AG04449 (cell line): ENCODE measurements at places on chromosomes 5 and 9.

DNA sequence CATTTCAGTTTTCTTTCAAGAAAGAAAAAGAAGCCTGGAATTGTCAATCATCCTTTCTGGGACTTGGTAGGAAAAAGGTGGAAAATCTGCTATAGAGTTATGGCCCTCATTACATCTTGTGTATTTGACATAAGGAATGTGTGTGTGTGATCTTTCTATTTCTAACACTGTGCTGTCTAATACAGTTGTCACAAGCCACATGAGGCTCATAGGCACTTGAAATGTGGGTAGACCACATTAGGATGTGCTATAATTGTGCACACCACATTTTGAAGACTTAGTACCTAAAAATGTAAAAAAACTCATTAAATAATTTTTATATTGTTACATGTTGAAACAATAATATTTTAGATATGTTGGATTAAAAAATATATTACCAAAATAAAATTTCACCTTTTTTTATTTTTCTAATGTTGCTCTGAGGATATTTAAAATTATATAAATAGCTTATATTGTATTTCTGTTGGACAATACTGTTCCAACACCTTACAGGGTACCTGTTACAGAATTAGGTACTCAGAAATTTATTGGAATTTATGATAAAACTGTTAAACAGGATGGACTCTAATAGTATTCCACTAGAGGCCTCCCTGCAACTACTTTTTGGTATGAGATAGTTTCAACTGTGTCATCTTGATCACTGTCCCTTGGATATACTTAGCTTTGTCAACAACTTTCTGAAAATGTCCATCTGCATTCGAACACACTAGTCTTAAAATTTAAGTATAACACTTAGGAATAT, 18.4 kb downstream of the MSANTD3 start:
- no peak for DNase-seq

GRCh38 chr9:130196643-130197042, 24.4 kb downstream of the NCS1 start:
- no peak for DNase-seq

DNA sequence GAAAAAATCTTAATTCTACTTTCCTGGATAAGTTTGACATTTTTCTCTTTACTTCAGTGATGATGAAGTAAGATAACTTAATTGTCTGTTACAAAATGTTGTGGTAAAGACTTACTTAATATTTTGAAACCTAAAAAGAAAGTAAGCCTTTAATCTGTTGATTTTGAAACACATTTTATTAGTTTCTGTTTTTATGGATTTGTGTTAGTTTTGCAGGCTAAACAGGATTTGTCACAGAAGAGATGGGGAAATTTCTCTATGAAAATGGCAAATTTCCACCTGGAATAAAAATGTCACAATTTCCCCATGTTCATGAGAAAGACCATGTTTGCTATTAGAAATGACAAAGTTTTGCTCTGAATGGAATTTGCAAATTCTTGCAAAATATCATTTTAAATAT, 237.1 kb downstream of the RFX3 start:
- no peak for DNase-seq

DNA sequence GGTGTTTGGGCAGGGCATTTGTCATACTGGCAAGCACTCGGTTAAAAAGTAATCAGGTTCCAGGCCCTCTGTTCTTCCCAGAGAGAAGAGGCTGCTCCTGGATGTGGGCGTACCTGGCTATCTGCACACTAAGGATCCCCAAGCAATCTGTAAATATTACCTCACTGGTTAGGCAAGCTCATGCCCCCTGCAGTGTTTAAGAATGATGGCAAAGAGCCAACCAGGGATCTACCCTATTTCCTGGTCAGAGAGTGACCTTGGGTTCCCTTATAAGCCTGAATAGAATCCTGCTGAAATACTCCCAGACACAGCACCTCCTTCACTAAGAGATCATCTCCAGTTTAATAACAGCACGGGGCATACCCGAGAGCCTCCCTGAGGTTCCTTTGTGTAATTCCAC, 181.2 kb downstream of the PIK3R1 start:
- DNase-seq = no peak

DNA sequence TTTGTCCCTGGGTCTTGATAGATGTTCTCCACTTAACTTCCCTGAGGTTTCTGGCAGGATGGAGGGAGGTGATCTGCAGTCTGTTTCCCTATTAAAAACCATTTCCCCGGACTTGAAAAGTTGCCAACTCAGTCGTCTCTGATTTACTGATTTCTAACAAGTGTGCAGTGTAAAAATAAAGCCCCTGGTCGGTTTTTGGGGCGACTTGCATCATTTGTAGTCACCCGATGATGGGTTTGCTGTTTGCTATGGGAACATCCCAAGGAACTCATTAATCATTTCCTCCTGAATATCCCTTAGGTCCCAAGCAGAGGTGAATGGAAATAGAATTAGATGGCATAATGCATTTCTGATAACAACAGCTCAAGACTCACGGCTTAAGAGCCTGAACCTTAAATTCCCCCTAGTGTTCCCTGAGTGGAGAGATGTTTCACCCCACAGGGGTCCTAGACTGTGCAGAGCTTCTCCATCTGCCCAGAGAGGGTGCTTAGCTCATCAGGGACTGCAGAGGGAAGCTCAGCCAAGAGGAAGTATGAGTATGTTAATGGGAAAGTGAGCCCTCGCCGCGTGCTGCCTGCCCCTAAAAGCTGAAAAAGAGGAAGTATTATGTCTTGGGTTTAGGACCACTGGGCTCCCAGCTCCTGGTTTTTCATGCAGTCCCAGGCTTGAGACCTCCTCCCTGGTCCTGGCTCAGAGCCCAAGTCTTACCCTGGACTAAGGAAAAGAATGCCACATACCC, 115.1 kb upstream of the DAP start:
- no peak for DNase-seq

DNA sequence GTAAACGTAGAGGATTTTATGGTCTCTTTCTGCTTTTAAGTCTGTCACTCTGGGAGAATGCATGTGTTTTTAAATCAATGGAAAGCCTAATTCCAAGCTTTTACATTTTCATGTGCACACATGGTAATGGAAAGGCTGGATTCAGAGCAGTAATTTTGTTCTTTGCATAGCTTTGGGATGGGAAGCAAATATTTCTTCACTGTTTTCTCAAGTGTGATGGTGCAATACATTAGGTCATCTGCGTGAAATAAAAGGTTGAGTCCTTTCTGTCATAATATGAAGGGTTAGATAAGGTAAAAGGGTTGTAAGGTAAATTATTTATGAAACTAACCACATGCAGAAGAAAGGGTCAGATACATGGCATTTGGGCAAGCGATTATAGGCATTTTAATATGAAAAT, 88.2 kb upstream of the NR3C1 start:
- DNase-seq = no peak

GRCh38 chr5:176780176-176781053, 29.9 kb upstream of the UNC5A start:
- no peak for DNase-seq

DNA sequence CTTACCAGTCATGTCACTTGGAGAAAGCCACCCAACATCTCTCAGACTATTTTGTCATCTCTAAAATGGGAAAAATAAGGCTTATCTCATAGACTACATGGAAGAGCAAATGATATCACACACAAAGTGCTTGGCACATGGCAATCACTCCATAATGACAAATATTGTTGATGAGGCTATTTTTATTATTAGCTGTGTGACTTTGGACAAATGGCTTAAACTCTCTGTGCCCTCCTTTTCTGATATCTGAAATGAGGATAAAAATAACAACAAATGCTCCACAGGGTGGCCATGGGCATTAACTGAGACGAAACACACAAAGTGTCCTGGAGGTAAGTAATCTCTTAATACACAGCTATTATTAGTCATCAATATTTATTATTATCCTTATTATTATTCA, 125.5 kb upstream of the HAND1 start:
- no peak for DNase-seq

- DNase-seq = no peak
Observed at GRCh38 chr9:126698251-126698650, 84.5 kb downstream of the LMX1B start.

DNA sequence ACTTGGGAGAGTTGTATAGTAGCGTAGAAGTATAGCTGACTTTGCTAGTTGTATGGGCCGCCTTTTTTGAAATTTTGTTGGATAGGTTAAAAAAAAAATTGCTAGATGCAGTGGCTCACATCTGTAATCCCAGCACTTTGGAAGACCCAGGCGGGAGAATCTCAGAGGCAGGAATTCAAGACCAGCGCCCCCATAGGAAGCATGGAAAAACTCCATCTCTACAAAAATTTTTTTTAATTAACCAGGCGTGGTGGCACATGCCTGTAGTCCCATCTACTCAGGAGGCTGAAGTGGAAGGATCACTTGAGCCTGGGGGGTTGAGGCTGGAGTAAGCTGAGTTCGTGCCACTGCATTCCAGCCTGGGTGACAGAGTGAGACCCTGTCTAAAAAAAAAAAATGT, 59.2 kb downstream of the SMC5 start:
- DNase-seq = no peak

GRCh38 chr9:131682261-131682660, 57.6 kb downstream of the RAPGEF1 start:
- no peak for DNase-seq

- no peak for DNase-seq
Observed at GRCh38 chr9:26166537-26166936, 488.3 kb upstream of the TUSC1 start.

GRCh38 chr5:100424787-100425186, 110.4 kb upstream of the FAM174A start:
- no peak for DNase-seq

DNA sequence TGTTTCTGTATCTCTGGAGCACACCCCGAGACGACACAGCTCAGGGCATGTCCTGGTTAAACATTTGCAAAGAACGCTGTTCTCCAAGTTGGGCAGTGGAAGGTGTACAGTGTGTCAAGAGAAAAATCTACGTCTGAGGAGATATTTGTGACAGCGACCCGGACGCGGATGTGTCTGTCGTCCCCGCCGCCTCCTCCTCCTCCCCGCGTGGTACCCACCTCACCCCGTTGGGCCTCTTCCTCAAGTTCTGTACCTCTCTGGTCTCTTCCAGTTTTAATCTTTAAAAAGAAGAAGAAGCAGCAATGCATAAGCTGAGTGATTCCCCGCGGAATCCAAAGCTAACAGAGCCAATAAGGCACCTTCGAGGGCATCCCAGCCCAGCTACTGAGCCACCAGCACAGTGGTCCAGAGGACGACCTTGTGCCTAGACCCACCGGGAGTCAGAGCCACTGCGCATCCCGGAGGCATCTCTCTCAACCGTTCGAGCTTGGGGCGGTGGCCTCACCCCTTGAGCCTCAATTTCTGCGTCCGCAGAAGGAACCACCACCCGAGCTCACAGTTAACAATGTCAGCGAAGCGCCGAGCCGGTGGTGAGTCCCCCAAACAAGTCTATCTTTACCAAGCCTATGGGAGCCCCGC, 467 bp downstream of the C9orf78 start:
- DNase-seq = no peak

DNA sequence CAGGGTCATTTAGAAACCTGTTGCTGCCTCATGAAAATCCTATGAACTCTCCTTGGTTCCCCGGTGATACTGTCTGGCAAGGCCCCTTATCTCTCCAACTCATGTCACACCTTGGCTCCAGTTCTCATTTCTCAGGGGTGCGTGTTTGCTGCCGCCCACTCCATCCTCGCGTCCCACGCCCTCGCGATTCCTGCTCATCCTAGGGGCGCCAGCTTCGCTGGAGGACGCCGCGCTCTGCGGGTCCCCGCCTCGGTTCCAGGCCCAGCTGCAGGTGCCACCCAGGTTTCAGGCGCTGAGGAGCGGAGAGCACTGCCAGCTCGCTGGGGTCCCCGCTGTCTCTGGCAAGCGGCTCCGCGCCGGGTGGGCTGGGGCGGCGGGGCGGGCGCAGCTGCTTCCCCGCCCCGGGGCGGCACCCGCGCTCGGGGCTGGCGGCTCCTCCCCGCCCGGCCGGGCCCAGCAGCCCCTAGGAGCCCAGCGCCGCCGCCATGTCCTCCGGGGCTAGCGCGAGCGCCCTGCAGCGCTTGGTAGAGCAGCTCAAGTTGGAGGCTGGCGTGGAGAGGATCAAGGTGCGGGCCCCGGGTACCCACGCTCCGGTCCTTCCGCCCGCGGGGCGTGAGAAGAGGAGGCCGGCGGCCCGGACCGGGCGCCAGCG, at the start of gene GNG10:
Gene GNG10, plus strand, starts transcription at position 456 of the 652 bp plus-strand sequence. Its CDS starts 30 bp downstream, at position 486.
- DNase-seq = no peak

DNA sequence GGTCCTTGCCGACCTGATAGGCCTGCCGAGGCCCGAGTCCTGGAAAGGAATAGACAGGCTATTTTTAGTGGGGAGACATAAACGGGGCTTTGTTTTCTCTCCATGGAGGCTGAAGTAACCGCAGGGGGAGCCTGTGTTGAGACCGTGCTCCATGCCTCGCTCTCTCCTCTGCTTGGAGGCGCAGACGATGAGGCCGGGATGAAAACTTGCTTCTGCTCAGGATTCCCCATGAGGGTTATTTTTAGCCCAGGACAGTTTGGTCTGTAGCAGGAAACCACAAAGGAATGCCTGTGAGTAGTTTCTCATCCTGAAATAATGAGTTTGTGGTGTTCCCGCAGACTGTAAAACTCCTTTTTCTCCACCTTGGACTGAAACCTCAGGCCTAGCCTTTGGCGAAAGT, 81.9 kb upstream of the RARS1 start:
- DNase-seq = peak; percentile 89

GRCh38 chr5:128335339-128335738, 202.7 kb downstream of the FBN2 start:
- no peak for DNase-seq

GRCh38 chr5:82439750-82440445, 161.7 kb upstream of the RPS23 start:
- no peak for DNase-seq

DNA sequence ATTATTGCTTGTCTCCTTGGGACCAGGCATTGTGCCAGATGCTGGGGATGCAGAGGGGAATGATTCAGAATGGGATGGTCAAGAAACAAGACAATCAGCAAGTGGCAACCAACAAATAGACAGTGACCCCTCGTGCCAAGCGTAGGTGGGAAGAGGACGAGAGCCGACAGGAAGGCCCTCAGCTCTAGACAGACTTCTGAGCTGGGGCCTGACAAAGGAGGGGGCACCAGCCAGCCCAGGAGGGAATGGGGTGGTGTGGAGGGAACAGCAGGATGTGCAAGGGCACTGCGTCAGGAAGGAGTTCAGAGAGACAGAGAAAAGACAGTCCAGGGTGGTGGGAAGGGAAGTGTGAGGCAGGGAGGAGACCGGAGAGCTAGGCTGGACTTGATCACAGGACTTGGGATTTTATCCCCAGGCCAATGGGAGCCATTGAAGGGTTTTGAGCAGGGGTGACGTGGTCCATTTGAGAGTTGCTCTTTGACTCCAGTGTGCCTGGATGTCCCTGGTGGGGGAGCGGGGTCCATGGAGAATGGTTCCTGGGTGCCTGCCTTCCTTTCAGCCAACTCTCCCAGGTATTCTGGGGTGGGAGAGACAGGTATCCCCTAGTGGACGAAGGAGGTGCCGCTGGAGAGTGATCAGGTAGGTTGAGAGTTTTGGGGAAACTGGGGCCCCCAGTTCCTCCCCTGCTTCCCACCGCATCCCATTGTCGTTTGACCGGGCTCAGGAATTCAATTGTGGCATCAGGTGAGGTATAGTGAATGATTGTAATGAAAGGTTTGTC, 79.3 kb upstream of the ZNF618 start:
- no peak for DNase-seq

GRCh38 chr5:34571677-34572041, 84.5 kb upstream of the RAI14 start:
- DNase-seq = peak; percentile 51

- DNase-seq = no peak
Observed at GRCh38 chr9:129406278-129407225, 214.3 kb downstream of the C9orf50 start.
